ENCODE measurements at places on chromosomes 1 and 21.

- DNase-seq = no peak
Observed at GRCh38 chr1:159342761-159343425, 40.8 kb downstream of the FCER1A start.

DNA sequence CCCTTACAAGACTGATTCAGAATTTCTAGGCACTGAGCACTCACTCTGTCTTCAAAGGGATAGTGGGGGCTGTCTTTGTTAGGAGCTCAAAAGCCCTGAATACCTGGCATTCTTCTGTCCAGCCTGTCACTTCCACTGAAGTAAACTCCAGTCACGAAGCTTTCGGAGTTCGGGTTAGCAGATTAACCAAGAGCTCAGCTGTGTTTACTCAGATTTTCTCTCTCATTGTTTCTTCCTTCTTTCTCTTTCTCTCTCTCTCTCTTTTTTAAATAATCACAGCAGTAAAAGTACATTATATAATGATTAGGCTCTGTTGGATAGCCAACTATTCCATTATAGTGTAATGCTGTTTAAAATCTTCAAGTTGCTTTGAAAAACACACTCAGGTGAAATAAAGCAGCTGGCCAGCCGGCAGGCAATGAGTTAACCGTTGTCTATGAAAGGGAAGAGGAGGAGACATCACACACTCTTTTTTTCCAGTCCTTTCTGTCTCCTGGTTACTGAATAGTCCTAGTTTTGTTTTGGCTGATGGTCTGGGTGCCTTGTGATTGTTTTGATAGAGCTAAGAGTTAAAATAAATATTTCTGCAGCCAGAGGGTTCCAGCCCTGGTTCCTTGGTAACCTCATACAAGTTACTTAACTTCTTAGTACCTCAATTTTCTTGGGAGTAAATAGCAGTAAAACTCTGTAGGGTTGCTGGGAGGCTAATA, 89.8 kb downstream of the ADSS2 start:
- no peak for DNase-seq

DNA sequence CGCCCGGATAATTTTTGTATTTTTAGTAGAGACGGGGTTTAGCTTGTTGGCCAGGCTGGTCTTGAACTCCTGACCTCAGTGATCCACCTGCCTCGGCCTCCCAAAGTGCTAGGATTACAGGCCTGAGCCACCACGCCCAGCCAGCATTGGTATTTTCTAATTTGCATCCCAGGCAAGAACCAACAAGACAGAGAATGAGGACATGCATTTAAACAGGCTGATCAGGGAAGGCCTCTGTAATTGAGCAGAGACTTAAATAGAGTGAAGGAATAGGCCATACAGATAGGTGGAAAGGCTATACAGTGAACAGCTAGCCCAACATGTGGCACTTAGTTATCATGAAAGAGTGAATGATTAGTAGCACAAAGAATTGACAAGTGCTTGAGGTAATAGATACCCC, 230.4 kb downstream of the SLC35F3 start:
- DNase-seq = no peak

- DNase-seq = no peak
Observed at GRCh38 chr1:42845193-42845592, 1.2 kb upstream of the ZNF691 start.

- DNase-seq = no peak
Observed at GRCh38 chr1:106492880-106493279, 563.6 kb upstream of the PRMT6 start.

- peak; percentile 61 for DNase-seq
Observed at GRCh38 chr21:33948096-33948950, 32.7 kb upstream of the ATP5PO start.

- no peak for DNase-seq
Observed at GRCh38 chr1:25061261-25061995, 131.4 kb upstream of the RUNX3 start.

GRCh38 chr1:76961820-76962207, 94.5 kb downstream of the ST6GALNAC5 start:
- no peak for DNase-seq

DNA sequence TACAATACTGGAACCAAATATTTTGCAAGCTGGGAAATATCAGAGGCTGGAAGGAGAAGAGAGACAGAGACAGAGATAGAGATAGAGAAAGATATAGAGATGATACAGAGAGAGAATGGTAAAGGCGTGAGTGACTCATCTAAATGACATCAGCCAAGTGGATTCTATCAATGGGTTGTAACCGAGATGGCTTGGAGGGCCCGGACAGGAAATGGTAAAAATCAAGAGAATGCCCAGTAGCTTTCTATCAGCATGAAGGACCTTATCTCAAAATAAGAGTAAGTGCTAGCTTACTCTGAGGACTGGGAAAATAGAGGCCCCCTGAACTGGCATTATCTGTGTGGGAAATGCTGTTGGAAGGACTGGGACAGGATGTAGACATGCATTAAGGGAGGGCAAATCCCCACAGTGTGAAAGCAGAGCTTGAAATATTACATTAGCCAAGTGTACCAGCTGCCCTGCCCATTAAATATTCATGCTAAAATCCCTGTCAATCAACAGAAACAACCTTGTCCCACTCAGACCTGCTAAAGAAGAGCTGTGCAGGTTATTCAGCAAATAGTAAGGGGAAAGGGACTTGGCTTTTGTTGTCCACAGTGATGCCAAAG, 76.6 kb upstream of the ZNF644 start:
- DNase-seq = no peak

DNA sequence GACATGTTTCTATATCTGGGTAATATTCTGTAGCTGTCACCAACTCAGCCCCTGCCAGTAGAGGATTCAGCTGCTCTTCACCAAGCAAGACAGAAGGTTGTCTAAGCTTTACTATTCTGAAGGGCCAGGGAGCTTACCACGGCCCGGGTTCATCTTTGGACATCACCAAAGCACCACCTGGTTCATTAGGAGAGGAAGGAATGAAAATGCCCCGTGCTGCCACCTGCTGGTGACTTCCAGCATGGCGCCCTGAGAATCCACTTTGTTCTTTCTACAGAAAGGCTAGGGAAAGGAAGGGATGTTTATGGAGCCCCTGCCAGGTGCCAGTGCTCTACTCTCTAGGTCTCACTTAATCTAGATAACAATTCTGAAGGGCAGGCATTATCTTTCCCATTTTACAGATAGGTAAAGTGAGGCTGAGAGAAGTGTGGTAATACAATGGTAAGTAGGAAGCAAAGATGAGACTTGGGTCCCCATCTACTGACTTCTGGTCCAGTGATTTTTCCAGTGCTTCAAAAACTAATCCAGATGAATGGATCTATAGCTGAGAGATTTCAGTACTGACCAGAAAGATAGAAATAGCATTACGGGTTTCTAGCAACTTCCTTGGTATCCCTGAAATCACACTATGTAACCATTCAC, 79.5 kb downstream of the BEND5 start:
- DNase-seq = peak; percentile 32

GRCh38 chr1:58735586-58735985, 35.7 kb upstream of the MYSM1 start:
- no peak for DNase-seq

- no peak for DNase-seq
Observed at GRCh38 chr1:51328279-51328678, 2.1 kb downstream of the TTC39A start.

DNA sequence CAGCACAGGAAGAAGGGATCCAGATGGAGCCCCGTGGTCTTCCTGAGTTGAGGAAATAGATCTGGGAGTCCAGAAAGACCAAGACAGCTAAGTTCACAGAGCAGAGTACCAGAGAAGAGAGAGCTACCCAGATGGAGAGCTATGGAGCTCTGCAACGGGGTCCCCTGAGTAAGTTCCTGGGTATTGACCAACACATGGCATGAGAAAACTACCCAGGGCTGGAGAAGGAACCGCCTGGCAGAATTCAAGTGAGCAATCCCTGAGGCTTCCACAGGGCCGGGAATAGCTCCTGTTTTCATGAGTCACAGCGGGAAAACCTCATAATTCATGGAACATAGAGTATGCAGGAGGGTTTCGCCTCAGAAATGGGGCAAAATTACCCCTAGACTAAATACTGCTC, 19.7 kb downstream of the STPG1 start:
- DNase-seq = no peak

DNA sequence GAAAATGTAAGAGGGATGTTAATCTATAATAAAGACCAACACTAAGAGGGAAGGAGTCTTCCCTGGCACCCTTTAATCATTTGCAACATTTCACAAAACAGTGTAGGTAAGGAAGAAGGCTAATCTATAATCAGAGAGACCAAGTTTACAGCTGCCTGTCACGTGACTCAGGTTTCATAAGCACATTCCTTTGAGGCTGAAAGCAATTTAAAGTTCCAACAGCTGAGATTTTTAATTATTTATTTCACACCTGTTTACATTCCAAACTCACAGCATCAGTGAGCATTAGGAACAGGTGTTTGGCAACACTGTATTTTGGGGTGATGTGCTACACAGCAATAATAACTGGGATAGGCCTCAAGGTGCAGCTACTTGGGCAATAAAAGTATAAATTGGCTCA, 75.7 kb upstream of the PGBD5 start:
- no peak for DNase-seq

DNA sequence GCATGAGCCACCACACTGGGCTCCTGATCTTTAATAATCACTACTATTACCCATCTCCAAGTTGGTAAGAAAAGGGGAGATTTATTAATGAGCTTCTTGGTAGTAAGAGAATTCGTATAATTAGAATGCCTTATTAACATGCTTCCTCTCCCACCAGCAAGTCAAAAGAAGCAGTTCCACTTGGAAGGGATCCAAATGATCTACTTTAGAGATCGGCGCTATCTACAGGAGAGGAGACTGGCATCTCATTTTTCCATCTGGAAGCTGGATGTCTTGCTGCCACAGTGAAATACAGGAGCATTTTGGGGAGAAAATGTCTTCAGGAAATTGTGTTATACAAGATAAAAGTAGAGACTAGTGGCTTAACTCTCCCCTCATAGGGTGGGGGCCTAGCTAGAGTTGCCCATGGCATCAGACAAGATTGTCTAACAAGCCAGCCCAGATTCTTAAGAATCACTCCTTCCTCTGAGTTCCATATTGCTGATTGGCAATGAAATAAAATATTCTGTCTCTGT, 33.6 kb upstream of the CAMSAP2 start:
- no peak for DNase-seq

DNA sequence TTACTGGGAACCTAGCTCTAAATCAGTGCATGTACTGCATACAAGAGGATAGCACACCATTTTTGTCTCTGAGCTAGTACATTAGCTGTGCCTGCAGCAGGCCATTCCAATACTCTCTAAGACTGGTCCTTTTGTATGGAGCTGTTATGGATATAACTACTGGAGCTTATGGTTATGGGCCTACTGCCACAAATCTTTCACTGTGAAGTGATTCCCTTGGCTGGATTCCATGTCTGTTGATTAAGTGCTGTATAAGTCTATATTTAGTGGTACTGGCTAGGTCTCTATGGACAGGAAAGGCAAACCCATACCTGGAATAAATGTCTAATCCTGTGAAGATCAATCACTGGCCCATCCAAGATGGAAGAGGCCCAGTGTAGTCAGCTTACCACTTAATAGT, 12.0 kb downstream of the ZFYVE9 start:
- no peak for DNase-seq

DNA sequence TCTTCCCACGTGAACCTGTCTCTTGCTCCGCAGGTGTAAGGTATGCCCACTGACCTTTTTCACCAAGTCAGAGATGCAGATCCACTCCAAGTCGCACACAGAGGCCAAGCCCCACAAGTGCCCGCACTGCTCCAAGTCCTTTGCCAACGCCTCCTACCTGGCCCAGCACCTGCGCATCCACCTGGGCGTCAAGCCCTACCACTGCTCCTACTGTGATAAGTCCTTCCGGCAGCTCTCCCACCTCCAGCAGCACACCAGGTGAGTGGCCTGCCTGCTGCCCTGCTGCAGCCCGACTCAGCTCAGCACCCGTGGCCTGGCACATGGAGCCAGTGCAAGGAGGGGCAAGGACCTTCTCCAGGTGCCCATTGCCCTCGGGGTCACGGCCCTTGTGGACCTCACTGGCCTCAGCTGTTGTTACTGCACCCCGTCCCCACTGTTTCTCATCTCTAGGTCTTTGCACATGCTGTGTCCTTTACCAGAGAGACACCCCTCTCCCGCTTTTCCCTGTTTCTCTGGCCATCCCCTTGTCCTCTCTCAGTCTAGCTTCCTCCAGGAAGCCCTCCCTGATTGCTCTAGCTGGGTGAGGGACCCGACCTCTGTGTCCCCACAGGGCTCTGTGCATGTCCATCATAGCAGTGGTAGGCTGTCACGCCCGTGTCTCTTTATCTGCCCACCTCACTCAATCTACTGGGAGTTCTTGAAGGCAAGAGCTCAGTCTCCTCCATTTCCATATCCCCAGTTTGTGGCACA, 25.4 kb downstream of the ZNF362 start:
- no peak for DNase-seq

- DNase-seq = no peak
Observed at GRCh38 chr1:154350383-154350782, 25.1 kb downstream of the ATP8B2 start.

GRCh38 chr1:99849413-99849743, 783 bp upstream of the AGL start:
- no peak for DNase-seq

DNA sequence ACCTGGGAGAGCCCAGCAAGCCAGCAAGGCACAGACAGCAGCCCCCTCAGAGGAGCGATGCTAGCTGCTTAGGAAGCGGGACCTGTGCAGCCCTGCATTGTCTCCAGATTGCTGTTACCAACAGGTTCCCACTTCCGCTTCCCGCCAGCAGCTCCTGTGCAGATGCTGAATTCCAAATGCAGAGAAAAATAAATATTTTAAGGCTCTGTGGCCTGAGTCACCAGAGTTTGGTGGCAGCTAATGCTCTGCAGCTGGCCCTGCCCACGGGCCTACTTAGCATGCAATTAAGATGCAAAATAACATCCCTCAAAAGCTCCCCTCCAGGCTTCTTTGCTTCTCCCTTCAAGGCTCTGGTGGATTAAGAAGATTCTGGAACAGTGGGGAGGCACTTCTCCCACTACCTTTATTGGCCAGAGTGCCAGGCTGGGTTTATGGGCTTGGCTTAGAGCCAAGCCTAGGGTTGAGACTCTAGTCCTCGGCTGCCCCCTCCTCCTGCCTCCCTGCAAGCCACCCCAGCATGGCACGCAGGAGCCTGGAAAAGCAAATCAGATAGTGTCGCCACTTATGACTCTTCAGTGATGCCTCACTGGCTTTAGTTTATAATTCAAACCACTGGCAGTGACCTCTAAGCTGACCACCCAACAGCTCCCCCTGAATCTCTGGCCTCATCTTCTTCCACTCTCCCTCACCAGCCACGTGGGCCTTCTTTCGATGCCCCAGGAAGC, 207.1 kb upstream of the ZC3H12A start:
- DNase-seq = no peak

DNA sequence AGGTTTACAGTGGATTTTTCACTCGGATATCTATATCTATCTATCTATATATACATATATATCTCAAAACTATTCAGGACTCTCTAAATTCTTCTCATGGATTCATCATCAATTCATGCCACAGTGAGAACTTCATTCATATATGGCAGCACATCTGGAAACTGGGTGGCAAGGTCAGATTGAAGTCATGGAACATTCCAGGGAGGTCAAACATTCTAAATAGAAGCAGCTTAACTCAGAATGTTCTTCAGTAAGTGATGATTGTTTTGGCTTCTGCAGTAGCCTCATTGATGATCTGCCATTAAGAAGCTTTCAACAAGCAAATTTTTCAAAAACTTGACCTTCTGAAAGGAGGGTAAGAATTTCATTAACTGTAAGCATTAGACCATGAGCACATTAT, 46.9 kb upstream of the ADAMTS1 start:
- no peak for DNase-seq

- DNase-seq = no peak
Observed at GRCh38 chr1:63835128-63835527, 61.3 kb downstream of the ROR1 start.

- DNase-seq = no peak
Observed at GRCh38 chr1:4908486-4908885, 254.1 kb downstream of the AJAP1 start.

Data from substantia nigra (tissue), 51 donors.